ENCODE measurements at places on chromosomes 5 and 9.

- no peak for DNase-seq
Observed at GRCh38 chr5:121735618-121736017, 116.1 kb upstream of the FTMT start.

- DNase-seq = no peak
Observed at GRCh38 chr5:155154973-155155372, 141.4 kb downstream of the KIF4B start.

- no peak for DNase-seq
Observed at GRCh38 chr5:103908336-103909080, 345.9 kb upstream of the NUDT12 start.

GRCh38 chr9:14057368-14058324, 256.3 kb downstream of the NFIB start:
- no peak for DNase-seq

DNA sequence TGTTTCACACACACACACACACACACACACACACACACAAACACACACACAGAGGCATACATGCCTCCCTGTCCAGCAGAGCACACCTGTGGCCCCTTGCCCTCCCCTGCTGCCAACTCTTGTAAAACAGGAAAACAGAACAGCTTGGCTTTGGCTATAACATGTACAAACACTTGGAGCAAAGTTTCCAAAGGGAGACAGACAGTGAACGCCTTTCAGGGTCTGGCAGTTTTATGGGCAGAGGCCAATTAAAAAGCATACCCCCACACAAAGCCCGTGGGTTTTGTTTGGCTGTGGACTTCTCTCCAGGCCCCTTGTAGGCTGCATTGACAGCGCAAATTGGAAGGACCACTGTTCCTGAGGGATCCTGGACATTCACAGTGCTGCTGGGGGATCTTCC, 265.6 kb downstream of the PAPPA start:
- DNase-seq = no peak

GRCh38 chr9:32533336-32533735, 7.3 kb upstream of the RIGI start:
- DNase-seq = no peak

GRCh38 chr9:8778356-8778755, 978.8 kb upstream of the DMAC1 start:
- no peak for DNase-seq

DNA sequence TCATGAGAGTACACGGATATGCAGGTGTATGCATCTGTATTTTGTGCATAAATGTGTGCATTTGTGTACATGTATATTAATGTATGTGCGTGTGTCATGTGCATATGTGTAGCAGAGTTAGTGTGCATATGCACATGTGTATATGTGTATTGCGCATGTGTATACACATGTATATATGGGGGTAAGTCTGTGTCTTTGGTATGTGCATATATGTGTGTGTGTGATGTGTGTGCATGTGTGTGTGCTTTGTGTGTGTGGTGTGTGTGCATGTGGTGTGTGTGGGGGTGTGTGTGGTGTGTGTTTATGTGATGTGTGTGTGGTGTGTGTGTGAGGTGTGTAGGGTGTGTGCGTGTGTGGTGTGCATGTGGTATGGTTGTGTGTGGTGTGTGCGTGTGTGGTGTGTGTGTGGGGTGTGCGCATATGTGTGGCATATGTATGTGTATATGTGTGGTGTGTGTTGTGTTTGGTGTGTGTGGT, 13.1 kb upstream of the CTSL start:
- no peak for DNase-seq

DNA sequence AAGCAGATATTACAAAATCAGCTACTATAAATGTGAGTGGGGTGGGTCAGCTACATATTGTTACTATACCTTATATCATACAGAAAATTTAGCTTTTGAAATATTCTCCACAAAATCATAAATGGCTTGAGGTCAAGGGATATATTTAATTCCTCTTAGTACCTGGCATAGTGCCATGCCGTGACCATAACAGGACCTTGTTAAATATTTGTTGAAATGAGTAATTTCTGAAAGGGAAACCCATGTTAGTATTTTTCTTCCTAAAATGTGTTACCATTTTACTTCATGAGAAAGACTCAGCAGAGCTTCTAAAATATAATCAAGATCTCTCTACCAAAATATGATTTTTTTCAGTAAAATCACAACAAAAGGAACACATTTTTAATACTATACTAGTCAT, 14.8 kb downstream of the ATP10B start:
- DNase-seq = no peak

- no peak for DNase-seq
Observed at GRCh38 chr5:118921866-118922265, 66.5 kb downstream of the DTWD2 start.

DNA sequence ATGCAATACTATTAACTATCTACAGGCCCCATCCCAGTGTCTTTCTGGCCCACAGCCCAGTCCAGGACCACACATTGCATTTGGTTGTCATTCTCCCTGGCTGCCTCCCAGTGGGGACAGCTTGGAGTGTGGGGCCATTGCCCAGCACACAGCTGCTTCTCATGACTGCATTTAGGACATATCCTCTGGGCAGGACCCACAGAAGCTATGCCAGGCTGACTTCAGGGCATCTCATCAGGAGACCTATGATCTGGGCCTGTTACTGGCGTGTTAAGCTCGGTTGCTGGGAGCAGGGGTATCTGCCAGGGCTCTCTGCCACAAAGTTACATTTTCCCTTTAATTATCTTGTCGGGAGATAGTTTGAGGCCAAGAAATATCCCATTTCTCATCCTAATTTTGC, 32.1 kb upstream of the CLPTM1L start:
- no peak for DNase-seq

DNA sequence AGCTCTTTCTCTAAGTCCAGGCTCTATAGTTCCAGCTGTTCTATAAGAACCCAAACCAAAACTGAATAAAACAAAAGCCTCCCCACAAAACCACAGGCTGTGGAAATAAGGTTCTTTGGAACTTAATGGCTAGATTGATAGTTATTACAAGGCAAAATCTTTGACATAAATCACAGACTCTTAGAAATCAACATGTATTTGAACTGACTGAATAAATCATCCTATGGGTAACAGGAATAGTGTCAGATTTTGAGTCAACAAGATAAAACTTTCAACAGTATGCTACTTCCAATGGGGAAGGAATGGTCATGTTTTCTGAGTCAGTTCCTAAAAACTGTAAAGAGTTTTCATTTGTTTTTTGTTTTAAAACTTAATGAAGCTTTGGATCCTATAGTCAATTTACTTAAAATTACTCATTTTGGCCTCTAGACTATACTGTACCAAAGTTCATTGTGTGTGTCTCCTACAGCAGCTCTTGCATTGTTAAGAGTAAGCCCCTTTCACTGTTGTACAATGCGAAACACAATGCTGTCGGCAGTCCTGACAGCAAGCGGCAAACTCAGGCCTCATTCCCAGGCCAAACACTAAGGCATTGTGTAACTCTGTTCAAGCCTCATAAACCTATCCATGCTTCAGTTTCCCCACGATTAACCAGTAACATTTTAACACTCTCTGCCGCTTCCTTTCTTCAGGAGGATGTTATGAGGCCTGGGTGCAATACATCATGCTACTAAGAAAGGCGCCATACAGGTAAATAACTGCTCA, 134.1 kb downstream of the ARL15 start:
- DNase-seq = no peak

- DNase-seq = no peak
Observed at GRCh38 chr9:77945798-77946197, 85.8 kb downstream of the GNAQ start.

DNA sequence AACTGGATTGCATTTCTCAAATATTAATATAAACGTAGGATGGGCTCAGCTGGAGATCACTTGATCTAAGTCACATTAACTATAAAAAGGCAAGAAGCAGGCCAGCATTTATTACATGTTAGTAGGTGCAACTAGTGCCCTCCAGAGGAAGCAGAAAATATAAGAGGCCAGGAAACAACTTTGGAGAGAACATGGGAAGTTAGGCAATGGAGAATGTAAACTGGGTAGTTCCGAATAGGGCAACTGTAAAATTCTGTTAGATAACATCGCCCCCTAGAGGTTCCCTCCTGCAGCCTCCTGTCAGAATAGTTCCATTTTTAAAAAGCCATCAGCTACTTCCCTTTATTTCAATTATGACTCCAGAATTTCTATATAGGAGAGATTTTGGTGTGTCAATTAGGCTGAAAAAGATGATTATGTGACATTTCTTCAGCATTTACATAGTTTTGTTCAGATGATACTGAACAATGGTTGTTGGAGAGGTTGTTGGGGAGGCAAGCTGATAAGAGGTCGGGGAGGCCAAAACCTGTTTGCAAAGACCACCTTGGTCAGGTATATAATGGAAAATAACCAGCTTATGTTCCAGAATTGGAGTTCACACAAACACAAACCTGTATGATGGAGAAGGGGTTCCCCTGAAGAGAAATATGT, 22.4 kb downstream of the CCL28 start:
- DNase-seq = peak; percentile 65

- DNase-seq = no peak
Observed at GRCh38 chr5:132052520-132052919, 7.9 kb upstream of the IL3 start.

DNA sequence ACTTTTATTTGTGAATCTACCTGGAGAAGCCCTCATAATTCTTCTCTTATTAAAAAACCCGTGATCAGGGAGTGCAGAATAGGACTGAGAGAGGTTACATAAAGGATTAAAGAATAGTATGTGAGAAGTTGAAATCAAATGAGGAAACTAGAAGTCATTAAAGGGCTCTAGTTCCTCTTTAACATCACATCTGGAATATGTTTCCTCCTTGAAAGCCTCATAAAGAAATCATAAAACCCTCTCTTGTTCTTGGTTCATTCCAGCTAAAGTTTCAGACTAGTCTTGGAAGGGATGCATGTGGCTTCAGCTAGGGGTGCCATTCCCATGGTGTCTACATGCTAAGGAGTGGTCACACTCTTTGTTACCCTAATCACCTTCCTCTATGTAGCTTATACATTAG, 5.7 kb upstream of the C5orf46 start:
- DNase-seq = no peak

DNA sequence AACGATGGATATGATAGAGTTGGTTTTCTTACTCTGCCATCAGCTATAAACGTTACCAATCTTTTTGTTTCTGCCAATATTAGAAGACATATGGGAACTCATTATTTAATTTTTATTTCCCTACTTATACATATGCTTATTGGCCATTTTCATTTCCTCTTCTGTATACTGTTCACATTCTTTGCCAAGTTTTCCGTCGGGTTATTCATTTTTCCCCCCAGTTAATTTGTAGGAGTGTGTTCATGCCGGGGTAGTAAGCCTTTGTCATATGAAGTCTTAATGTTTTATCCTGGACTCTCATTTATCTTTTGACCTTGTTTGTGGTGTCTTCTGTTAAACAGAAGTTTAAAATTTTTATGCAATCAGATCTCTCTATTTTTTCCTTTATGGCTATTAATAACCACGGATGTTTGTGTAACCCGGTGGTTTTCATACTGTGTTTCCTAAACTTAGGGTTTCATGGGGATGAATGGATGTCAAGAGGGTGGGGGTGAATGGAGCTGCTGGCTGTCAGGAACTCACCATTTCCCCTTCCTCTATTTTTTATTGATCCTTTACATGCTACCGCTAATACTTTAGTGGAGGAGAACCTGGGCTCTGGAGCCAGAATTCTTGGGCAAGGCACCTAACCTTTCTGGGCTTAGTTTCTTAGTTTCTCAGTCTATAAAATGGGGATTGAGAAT, 42.5 kb upstream of the PPARGC1B start:
- DNase-seq = no peak

DNA sequence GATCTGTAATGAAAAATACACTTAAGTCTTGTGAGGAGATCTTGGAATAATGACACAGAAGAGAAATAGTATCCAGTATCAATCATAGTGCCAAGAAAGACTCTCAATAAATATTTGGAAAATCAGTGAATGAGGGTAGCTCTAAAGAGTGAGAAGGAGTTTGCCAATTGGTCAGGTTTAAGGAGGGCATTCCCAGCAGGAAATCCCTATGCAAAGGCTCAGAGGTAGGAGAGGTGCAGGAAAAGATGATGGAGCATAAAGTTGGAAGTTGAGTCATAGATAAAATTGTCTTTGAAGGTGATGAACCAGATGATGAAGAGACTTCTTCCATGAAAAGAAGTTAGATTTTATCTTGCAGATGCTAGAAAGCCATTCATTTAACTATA, 27.8 kb downstream of the TNPO1 start:
- DNase-seq = no peak

GRCh38 chr5:88736494-88736893, 146.5 kb downstream of the MEF2C start:
- DNase-seq = no peak

DNA sequence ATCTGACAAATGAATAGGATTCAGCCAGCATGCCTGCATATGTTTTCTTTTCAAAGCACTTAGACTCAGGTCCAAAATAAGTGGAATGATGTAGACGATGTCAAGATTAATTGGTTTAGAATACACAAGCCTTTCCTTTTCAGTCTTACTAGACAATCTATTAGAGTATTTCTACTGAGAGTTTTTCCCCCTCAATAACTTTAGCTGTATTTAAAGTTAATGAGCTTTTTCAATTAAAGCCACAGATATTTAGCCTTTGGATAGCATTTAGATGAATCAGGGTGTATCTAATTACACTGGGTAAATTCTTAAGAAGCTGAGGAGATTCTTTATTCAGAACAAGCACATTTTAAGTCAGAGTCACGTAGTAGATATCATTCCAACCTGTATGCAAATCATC, 198.7 kb upstream of the MPDZ start:
- DNase-seq = no peak

- no peak for DNase-seq
Observed at GRCh38 chr5:133613184-133613583, 843 bp upstream of the FSTL4 start.

- no peak for DNase-seq
Observed at GRCh38 chr5:6585939-6586646, 46.8 kb downstream of the NSUN2 start.

- no peak for DNase-seq
Observed at GRCh38 chr5:73496984-73497457, 1.2 kb upstream of the BTF3 start.

- DNase-seq = no peak
Observed at GRCh38 chr5:74519161-74519571, 121.4 kb downstream of the ENC1 start.

DNA sequence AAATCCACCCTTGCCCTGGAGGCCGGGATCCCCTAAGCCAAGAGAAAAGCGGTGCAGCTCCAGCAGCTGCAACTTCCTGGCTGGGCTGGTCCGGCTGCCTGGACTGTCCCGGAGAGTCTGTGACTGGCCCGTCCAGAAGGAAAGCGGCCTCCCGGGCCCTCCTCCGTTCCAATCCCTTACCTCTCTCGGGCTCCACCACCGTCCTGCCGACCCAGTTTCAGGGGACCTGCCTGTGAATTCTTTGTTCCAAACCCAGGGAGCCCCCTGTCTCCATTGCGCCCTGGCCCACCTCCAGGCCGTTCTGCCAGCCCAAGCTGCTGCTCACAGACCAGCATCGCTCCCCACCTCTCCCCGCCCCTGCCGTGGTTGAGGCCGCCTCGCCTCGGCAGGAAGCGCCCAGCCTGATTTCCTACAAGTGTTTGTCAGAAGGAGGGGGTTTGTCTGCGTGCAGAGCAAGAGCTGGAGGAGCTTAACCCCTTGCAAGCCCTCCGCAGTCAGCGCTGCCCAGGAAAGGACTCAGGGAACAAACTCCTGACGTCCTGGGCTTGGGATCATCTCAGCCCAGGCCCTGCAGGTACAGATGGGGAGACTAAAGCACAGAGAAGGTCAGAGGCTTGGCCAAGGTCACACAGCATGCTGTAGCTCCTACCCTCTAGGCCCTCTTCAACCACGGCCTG, at the start of gene AKNA:
Gene AKNA (minus strand): TSS at position 303 of the 677 bp plus-strand sequence. CDS start 6,649 bp downstream, outside the sequence.
- no peak for DNase-seq

Measured in NCI-H2107 (cell line).